ENCODE measurements at places on chromosomes 3 and 15. TPM values are rescaled to one million over a fixed set of nuclear protein-coding genes. Genes with fewer than 3 reads are reported as not detected.

The FSD2 gene
- total RNA-seq: not detected

The ZDHHC19 gene
- total RNA-seq: not detected

The TRIM42 gene
- not detected for total RNA-seq

The BBX gene
- 36.1 TPM for total RNA-seq

The UROC1 gene
- total RNA-seq: not detected

The TMPRSS7 gene
- not detected for total RNA-seq

The CCNDBP1 gene
- 83.4 TPM for total RNA-seq

The SH2D7 gene
- total RNA-seq: not detected

The XIRP1 gene
- not detected for total RNA-seq

The FAM81A gene
- 0.23 TPM for total RNA-seq

The ERICH6 gene
- total RNA-seq: 0.48 TPM

The SCG5 gene
- 2.5 TPM for total RNA-seq

The RPL22L1 gene
- 51.3 TPM for total RNA-seq

The GABRR3 gene
- total RNA-seq: not detected

The SEMA4B gene
- total RNA-seq: 19.0 TPM

The CLCN2 gene
- 4.1 TPM for total RNA-seq

The SLC12A8 gene
- 0.34 TPM for total RNA-seq

The CHL1 gene
- total RNA-seq: not detected

The CCDC191 gene
- total RNA-seq: 4.0 TPM

The KY gene
- not detected for total RNA-seq
